Activated T-helper 1 cell treated with anti-CD3 and anti-CD28 coated beads, Interleukin-12 subunit alpha, Interleukin-12 subunit beta, Interleukin-2, Interleukin-4 antibody, amounts not matched to agents 30 ng/mL and 10 ng/mL and 1 ng/mL, durations not matched to agents 14 hours and 24 hours and 36 hours (primary cell): ENCODE measurements at places on chromosomes 4 and X. TPM values are rescaled to one million over a fixed set of nuclear protein-coding genes. Genes with fewer than 3 reads are reported as not detected.

- DNase-seq, result no peak
Observed at GRCh38 chrX:11113731-11114130, 2.6 kb downstream of the HCCS start.

HSPA4L gene
- total RNA-seq, result 2.5 and 3.8 TPM in 2 replicates

- no peak for DNase-seq
Observed at GRCh38 chr4:6747294-6748051, 31.5 kb downstream of the BLOC1S4 start.

- no peak for DNase-seq
Observed at GRCh38 chr4:77264826-77265225, 107.8 kb downstream of the CCNG2 start.

VCX3B gene
- not detected in 2 replicates for total RNA-seq

SLC16A2 gene
- 0.08 and 0.20 TPM in 2 replicates for total RNA-seq

SSX1 gene
- total RNA-seq, result not detected in 2 replicates

DNA sequence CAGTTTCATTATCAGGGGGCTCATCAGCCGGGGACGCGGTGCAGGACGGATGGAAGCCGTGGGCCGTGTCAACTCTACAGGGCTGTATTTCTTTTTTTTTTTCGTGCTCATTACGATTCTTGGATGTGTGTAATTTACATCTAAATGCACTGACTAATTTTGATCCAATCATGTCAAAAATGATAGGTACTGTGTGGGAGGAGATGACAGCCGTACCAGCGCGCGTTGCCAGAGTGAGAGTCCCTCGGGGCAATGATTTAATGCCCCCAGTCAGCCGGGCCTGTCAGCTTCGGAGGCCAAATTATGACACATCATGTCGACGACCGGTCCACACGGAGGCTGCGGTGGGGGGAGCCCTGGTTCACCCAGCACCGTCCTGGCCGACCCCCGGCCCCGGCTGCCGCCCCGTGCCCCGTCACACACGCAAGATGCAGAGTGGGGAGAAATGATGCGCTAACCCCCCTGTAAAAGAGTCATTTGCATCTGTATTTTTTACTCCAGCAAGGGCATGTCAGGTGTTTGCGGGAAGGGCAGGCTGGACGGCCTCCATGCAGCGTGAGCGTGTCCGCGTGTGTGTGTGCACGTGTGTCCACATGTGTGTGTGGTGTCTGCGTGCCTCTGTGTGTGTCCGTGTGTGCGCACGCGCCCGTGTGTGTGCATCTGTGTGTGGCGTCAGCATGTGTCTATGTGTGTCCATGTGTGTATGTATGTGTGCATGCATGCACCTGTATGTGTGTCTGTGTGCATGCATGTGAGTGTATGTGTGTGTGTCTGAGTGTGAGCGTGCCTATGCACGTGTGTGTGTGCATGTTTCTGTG is 74.3 kb upstream of the PPP2R3B start:
- no peak for DNase-seq

GRCh38 chr4:38623260-38623659 is 40.7 kb upstream of the KLF3 start:
- no peak for DNase-seq

RRH gene
- total RNA-seq, result 0.13 TPM in 1 of 2 replicates, not detected in the other

RTL3 gene
- 0.07 TPM in 1 of 2 replicates, not detected in the other for total RNA-seq

GRCh38 chrX:83771664-83772063 is 89.3 kb upstream of the CYLC1 start:
- no peak for DNase-seq
